ENCODE measurements at places on chromosomes 1 and 21.

GRCh38 chr1:160876311-160876710 lies 8.7 kb downstream of the ITLN1 start:
- DNase-seq = no peak

DNA sequence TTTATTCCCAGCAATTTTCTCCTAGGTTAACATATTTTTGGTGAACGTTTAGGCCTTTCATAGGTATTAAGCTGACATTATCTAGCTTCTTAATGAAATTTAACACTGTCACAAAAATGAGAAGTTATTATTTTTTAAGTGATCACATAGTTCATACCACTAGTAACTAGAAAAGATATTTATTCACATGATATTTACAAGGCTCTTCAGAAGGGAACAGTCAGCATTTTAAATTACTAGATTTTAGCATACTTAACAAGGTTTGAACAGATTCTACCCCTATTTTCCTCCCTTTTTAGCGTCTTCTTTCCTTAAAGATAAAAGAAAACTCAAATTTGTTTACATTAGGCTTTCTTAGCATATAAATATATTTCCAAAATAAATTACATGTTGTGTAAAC lies 65.5 kb upstream of the B3GALT2 start:
- DNase-seq = no peak

DNA sequence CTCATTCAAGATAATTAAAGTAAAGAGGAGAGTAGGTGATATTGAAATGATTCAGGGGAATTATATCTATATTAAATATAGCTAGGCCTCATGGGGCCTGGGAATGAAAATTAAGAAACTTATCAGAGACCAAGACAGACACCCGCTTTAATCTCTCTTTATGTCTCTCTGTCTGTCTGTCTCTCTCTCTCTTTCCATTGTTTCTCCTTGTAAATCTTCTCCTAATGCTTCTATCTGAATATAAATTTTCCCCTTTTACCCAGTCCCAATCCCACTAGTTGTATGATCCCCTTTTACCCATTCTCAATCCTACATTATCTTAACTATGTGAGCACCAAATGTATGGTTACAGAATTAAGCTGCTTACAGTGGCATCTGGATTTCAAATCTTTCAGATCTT lies 61.2 kb downstream of the RGS5 start:
- DNase-seq = no peak

- DNase-seq = no peak
These were observed 673.6 kb downstream of the PTPRU start for GRCh38 chr1:29909962-29910361.

DNA sequence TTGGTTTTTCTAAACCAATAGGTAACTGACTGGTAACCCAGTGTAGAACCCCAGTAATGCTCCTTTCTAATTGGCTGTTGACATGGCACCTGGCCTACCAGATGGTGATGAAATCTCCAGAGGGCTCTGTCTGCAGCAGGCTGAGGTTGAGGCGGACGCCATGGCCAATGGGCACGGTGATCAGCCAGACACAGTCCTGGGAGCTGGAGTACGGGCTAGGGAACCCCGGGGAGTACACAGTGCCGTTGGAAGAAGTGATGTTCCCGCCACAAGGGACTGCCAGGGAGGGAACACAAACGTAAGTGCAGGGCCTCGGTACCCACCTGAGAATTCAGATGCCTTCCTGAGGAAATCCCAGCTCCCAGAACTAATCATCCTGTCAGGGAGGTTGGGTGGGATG lies 129.8 kb downstream of the ZSCAN20 start:
- DNase-seq = no peak

DNA sequence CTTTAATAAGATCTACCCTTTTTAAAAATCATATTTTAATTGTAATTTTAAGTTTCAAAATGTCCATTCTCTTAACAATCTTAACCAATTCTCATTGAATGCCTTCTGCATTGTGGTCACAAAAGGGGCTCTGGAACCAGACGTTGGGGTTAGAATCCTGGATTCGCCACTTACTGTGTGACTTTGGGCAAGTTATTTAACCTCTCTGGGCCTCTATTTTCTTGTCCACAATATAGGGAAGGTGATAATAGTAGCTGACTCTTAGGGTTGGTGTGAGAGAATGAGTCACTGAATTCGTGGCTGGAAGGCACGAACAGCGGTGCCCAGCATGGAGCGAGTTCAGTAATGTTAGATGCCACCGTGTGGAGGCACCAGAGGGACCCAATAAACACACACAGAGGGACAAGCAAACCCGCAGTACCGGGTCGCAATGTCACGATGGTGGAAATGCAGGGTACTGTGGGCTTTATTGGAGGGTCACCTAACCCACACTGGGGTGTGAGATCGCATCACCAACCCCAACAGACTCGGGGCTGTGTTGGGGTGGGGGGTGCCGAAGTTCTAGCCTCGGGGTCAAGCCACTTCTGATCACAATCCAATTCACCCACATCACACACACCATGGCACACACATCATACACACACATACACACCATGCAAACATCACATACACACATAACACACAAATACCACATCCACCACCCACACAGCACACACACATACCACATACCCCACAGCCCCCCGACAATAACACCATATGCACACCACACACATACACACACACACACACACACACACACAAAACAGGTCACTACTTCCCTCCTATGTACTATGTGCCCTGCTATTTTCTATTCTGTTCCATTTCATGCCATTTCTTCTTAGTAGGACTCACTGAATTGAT lies 27.0 kb upstream of the IFNAR2 start:
- no peak for DNase-seq

DNA sequence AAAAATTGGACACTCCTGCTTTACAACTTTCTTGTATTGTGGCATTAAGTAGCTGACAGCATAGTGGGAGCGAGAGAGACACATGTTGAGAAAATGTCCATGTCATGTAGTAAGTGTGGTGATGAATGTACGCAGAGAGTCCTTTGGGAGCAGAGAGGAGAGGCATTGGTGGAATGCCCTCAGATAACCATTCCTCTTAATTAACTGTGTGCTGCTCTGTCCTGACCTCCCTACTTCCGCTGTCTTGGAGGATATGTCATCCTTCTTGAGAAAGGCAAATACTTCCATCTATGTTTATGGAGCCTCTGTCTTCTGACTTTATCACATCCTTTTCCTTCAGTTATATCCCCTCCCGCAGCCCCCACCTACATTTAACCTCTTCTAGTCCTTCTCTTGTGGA lies 38.4 kb downstream of the F3 start:
- no peak for DNase-seq

DNA sequence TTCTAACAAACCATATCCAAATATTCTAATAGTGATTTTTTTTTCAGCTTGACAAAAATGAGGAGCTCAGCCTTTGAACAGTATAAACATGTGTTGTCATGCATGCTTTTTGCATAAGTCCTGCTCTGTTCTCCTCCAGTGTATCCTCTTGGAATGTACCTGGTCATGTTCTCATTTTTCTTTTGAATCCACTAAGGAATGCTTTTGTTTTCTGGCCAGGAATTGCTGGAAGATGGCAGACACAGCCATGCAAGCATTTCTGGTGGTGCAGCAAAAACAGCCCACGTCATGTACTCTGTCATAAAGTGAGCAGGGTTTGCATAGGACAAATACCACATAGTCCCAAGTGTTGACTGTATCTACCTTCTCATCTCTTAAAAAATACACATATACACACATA lies 11.5 kb upstream of the PLD5 start:
- no peak for DNase-seq

- DNase-seq = no peak
These were observed 2.7 kb upstream of the NHLH1 start for GRCh38 chr1:160363951-160364735.

DNA sequence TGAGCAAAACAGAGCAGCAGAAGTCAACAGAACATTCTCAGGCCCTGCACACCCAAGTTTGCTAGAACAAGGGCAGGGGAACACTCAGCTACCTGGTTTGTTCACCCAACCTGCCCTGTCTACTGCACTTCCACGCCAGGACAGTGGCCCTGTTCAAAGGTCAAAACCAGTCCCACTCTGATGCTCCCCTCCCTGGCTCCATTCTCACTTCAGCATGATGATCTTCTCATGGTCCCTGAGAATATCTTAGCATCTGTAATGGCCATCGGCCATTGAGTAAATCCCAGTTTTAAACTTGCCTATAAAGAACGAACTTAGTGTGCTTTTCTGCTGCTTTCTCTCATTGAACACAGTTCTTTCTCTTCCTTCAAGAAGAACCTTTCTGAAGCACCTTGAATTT lies 293.6 kb downstream of the SMYD3 start:
- DNase-seq = no peak

- no peak for DNase-seq
These were observed 11.2 kb upstream of the RCOR3 start for GRCh38 chr1:211247921-211248320.

- no peak for DNase-seq
These were observed 7.3 kb downstream of the RASAL2 start for GRCh38 chr1:178101266-178101630.

DNA sequence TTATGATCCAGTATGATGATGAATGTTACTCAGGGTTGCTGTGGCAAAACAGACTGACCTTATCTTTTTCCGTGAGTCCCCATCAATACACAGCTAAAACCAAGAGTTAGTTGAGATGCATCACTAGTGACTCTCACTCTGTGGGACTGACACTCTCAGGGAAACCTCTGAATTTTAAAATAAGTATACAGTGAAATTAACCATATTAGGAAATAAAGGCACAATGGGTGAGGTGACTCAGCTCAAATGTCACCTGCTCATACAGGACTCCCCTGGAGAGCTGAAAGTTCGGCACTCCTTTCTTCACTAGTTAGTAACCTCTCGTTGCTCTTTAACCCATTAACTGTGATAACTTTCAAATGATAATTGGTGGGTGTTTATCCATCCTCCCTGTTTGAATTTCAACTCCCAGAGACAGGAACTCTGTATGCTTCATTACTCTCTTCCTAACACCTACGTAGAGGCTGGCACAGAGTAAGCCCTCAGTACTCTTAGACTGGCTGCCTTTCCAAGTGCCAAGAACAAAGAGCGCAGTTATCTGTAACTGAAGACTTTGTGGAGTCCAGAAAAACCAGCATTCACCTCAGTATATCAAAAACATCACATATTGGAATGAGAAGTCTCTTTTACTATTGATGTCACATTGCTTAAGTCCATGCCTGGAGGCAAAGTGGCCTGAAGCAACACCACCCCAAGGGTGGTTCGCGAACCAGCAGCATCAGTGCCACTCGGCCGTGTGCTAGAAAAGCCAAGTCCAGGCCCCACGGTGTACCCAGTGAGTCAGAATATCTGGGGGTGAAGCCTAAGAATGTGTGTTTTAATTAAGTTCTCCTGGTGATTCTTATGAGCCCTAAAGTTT lies 91.1 kb downstream of the NIBAN1 start:
- no peak for DNase-seq

DNA sequence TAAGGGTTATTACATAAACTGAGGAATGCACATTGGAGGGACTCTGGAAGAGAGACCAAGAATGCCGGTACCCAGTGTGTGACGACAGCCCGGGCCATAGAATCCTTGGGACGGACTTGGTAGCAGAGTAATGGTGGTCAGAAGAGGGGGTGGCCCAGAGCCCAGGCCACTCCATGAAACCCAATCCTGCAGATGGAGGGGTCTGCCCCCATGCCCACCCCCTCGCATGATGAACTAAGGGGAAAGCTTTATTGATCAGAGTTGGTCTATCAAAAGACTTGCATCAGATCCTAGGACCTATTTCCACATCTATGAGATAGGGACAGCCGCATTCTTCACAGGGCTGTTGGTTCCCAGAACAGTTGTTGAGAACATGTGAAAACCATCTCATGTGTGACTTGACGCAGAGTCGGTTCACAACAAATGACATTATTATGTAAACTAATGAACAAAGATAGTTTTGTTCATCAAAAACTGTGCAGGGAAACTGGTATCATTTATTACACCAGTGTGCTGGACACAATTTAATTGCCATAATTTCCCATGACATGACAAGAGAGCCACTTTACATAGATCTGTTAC lies 21.5 kb upstream of the SDC3 start:
- DNase-seq = no peak
